ENCODE measurements at places on chromosomes 5 and 9.

DNA sequence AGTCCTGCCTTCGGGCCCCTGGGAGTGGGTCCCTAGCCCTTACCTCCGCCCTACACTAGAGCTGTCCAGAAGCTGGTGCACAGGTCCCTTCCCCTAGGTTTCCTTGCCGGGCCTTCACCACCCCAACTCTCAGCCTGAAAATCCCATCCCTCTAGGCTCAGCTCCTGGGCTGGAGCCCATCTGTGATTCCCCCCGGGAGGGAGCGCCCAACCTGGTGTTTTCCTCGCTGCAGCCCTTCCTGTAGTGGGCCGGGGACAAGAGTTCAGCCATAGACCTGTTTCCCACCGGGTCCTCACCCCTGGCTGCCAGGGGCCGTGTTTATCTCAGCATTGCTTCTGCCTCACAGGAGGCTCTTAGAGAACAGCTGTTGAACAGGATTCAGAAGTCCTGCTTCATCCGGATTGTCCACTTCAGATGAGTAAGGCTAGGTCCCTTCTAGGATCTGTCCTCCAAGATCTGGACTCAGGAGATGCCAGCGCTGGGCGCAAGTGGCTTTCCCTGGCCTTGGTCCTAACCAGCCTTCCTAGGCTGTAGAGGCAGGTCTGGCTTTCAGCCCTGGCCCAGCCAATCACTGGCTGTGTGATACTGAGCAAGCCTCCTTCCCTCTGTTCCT is 965 bp downstream of the GLIPR2 start:
- peak overlapping the region; percentile 100 for H3K4me3 ChIP-seq
- peaks cover 8% of the 10 kb centered on the region for H3K36me3 ChIP-seq
- H3K27ac ChIP-seq = peak overlapping the region; percentile 99
- H3K27me3 ChIP-seq = no peaks in the 10 kb centered on the region
- H3K4me1 ChIP-seq = peaks cover 59% of the 10 kb centered on the region

- peaks cover 26% of the 10 kb centered on the region for H3K4me1 ChIP-seq
- no peak for DNase-seq
- no peaks in the 10 kb centered on the region for H3K27me3 ChIP-seq
- H3K27ac ChIP-seq = no peak overlapping the region
These were observed 37.6 kb downstream of the PAM start for GRCh38 chr5:102792705-102793104.

- H3K27ac ChIP-seq = no peak overlapping the region
- DNase-seq = no peak
- no peaks in the 10 kb centered on the region for H3K27me3 ChIP-seq
- H3K36me3 ChIP-seq = peaks cover 2% of the 10 kb centered on the region
- no peak overlapping the region for H3K4me3 ChIP-seq
- H3K4me1 ChIP-seq = no peaks in the 10 kb centered on the region
These were observed 34.8 kb downstream of the TMEM252 start for GRCh38 chr9:68505681-68506409.

GRCh38 chr9:32581512-32582143 is 8.7 kb upstream of the NDUFB6 start:
- H3K4me3 ChIP-seq = no peak overlapping the region
- H3K27me3 ChIP-seq = peaks cover 57% of the 10 kb centered on the region
- H3K36me3 ChIP-seq = no peaks in the 10 kb centered on the region
- DNase-seq = no peak

GRCh38 chr9:115593587-115594091 is 475.7 kb upstream of the TNC start:
- no peak for DNase-seq
- no peak overlapping the region for H3K4me3 ChIP-seq
- no peak overlapping the region for H3K27ac ChIP-seq
- peaks cover 55% of the 10 kb centered on the region for H3K27me3 ChIP-seq
- H3K4me1 ChIP-seq = no peaks in the 10 kb centered on the region
- no peaks in the 10 kb centered on the region for H3K36me3 ChIP-seq

Measured in central memory CD8-positive, alpha-beta T cell (primary cell).